ENCODE measurements at places on chromosomes 11 and 22.

DNA sequence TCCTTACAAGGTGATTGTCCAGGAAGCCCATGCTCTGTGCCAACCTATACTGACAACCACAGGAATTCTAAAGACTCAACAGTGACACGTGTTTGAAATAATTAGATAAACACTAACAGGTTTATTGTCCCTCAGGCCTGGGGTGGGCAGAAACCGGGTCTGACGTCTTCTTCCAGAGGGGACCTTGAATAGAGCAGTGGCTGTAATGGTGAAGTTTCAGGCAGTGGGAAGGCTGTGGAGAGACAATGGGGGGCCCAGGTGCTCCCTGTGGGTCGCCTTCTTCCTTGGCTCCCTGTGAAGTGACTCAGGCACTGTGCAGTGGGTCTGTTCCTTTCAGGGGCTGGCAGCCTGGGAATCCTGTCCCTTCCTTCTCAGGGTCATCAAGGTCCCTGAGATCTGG lies 54.6 kb downstream of the OTOG start:
- DNase-seq, result no peak

- peak; percentile 83 for DNase-seq
These were observed 6.3 kb upstream of the ADAMTS8 start for GRCh38 chr11:130434521-130435223.

GRCh38 chr11:76763573-76764346 lies 19.4 kb upstream of the TSKU start:
- DNase-seq, result no peak

DNA sequence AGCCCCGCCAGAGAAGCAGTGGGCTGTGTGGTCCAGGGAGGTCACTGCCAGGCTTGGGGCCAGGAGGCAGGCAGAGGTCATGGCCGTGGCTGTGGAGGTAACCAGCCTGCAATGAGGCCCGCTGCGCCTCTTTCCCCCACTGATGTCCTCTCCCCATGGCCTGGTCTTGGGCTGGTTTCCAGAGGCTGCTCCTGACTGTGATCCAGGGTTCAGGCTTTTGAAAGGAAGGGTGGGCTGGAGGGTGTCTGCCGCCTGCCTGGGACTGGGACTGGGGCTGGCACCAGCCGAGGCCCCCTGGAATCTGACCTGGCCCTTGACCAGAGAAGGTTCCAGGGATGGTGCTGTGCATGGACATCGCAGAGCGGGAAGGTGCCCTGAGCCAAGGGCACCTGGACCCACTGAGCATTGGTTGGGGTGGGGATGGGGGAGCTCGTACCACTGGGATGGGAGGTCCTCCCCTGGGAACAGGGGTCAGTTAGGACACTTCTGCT lies 59.6 kb upstream of the THY1 start:
- no peak for DNase-seq

- no peak for DNase-seq
These were observed 4.9 kb upstream of the NUDT8 start for GRCh38 chr11:67634366-67635230.

DNA sequence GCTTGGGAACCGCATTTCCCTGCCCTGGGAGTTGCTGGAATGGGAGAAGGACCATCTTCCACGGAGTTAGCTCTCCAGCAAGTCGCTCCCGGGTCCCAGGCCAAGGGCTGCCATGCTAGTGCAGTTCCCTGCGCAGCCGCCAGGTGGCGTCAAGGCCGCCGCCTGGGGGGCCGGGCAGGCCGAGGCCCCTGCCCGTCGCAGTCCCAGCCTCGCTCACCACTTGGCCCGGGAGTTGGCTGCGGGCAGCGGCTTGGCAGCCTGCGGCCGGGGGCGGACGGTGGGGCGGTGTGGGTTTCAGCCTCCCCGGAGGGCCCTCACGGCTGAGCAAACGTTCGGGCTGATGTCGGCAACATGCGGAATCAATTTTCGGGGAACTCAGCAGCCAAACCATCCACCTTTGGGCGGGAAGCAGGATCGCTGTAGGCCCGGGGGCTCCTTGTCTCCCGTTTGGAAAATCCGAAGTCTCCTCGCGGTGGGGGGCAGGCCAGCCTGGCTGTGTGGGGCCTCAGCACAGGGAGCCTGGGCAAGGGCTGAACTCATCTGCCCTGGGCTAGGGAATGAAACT lies 415.1 kb downstream of the SOX6 start:
- no peak for DNase-seq

DNA sequence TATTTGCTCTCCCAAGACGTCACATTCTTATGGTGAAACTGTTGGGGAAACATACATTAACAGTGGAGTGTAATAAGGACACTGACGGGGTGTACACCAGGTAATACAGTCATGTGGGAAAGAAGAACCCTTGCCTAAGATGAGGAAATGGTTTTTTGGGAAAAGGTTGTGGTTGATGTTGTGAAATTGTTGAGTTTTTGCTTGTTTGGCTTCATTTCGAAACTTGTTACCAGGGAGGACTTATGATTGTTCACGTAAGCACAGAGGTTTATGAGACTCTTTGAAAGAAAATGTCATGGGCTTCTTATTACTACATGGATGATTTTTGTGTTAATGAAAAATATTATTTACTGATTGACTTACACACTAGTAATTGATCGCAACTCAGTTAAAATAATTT lies 16.8 kb downstream of the ANO3 start:
- no peak for DNase-seq

DNA sequence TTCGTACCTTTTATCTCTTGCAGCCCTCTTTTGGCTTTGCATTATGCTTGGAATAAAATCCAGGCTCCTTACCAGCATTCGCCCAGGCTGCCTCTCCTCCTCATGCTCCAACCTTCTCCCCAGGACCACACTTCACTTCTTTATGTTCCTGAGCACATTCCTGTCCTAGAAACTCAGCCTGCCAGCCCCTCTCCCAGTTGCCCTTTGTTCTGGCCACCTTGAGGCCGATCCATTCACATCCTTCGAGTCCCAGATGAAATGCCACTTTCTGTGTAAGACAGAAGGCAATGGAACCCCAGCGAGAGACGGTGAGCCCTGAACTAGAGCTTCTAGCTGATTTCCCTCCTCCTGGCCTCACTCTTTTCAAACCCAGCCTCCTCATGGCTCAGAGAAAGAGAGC lies 73.0 kb upstream of the NTM start:
- DNase-seq, result no peak

DNA sequence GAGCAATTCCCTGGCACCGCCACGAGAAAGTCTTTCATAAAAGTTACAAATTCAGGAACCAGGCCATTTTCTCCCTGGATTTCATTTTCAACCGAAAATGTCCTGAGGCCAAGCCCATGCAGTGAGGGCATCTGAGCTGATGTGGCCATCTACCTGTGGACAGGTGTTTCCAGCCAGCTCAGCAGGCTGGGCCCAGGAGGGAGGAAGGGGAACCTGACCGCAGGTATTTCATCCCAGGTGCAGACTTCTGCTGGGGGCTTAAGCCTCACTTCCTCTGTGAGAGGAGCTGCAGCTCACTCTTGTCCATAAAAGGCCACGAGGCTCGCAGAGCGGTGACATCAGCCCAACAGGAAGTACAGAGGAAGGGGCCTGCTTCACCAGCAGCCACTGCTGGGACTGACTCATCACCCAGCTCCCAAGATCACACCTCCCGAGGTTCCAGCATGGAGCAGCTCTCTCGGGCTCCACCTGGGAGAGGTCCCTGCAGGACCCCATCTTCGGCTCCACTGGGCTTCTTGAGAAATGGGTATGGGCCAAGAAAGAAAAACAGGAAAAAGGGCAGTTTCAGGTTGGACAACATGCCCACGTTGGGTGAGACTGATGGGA lies 56.4 kb downstream of the MYH9 start:
- DNase-seq, result no peak

DNA sequence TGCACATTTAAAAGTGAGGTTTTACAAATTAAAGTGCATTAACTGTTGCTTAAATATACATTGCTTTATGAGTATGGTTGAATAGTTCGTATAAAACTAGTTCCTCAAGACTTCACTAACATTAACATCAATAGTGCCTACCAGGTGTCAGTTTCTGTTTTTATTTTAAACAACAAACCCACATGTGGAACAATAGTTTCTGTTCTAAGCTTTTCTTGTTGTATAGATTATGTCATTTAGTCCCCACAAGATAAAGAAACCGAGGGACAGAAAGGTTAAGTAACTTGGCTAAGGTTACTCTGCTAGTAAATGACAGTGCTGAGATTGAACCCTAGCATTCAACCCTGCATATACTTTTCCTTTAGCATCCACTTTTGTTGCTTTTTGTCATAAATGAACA lies 41.4 kb upstream of the ST14 start:
- no peak for DNase-seq

DNA sequence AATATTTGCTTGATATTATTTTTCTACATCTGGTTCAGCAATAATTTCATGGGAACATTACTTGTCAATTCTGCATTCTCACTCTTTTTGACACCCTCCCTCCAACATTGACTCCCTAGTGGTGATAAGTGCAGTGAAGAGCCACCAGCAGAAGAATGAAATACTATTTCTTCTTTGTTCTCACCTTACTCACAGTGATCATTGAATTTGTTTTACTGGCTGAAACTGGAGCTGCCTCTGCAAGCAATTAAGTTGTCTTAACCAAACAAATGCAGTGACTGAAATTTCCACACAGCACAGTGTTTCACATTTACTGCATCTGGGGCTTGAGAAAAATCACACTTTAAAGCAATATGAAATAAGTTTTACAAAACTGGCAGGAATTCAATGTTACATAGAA lies 189.8 kb downstream of the JRKL start:
- no peak for DNase-seq

- no peak for DNase-seq
These were observed 82.5 kb upstream of the SORL1-AS1 start for GRCh38 chr11:121535129-121535796.

DNA sequence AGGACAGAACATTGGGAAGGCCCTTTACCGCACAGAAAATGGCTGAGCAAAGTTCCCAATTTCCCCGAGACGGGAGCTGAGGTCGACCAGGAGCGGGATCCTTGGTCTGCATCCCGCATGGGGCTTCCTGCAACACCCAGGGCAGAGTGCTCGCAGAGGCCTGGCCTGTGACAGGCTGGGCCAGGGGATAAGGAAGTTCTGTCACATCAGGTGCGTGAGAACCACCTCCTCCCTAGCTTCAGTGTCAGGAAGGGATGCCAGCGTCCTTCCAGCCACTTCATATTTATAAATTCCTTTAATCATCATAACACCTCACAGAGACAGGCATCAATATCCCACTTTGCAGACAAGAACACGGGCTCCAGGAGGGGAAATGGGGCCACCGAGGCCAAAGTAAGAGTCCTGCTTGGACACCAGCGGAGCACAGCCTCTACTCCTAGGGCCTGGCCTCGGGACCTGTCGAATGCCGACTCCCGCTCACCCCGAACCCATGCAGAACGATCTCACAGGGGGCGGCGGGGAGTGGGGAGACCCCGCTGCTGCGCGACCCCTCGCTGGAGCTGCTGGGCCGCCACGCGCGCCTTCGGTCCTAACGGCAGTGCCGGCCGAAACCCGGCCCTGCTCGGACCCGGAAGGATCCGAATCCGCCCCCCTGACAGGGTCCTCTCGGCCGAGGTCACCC lies 532 bp downstream of the BET1L start:
- peak; percentile 38 for DNase-seq

- DNase-seq, result no peak
These were observed 889.5 kb downstream of the JRKL start for GRCh38 chr11:97279341-97279740.

GRCh38 chr11:134393638-134394037 lies 18.4 kb downstream of the B3GAT1 start:
- DNase-seq, result peak; percentile 69
